ENCODE measurements at places on chromosomes 12 and 14.

DNA sequence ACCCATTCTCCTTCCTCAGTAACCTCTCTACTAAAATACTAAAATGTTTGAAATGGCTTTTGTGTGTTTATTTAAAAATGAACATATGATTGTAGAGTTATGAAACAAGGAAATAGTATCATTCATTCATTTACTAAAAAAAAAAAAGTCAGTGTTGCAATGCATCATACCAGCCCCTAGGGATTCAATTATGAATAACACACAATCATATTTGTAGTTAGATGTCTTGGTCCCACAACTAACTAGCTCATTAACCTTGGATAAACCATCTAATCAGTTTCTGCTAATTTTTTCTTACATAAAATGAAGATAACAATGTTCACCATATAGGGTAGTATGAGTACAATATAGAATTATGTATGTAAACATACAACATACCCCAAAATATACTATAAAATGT lies 183.2 kb downstream of the GRIN2B start:
- DNase-seq: no peak
- H3K27ac ChIP-seq: no peak overlapping the region
- H3K4me1 ChIP-seq: no peaks in the 10 kb centered on the region

DNA sequence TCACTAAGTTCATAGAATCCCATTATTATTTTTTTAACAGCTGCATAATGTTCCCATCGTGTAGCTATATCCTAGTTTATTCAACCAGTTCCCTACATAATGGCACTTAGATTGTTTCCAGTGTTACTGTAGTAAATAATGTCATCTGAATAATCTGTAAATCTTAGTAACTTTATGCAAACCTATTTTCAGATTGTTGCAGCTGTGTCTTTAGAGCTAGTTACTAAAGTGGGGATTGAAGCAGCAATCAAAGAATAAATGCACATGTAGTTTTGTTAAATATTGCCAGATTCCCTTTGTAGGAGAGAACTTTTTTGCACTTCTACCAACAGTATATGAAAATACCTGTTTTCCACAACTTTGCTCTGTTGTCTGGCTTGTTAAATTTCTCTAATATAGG lies 13.1 kb downstream of the ARID2 start:
- DNase-seq: no peak
- no peak overlapping the region for H3K27ac ChIP-seq
- peaks cover 42% of the 10 kb centered on the region for H3K36me3 ChIP-seq
- no peak overlapping the region for H3K4me3 ChIP-seq
- H3K4me1 ChIP-seq: peaks cover 9% of the 10 kb centered on the region
- H3K27me3 ChIP-seq: no peaks in the 10 kb centered on the region

- peak overlapping the region; percentile 73 for H3K27ac ChIP-seq
- H3K4me1 ChIP-seq: peaks cover 52% of the 10 kb centered on the region
- H3K36me3 ChIP-seq: peaks cover 42% of the 10 kb centered on the region
- no peak overlapping the region for H3K4me3 ChIP-seq
- no peaks in the 10 kb centered on the region for H3K27me3 ChIP-seq
- DNase-seq: no peak
Observed at GRCh38 chr12:128794661-128795529, 28.9 kb downstream of the SLC15A4 start.

DNA sequence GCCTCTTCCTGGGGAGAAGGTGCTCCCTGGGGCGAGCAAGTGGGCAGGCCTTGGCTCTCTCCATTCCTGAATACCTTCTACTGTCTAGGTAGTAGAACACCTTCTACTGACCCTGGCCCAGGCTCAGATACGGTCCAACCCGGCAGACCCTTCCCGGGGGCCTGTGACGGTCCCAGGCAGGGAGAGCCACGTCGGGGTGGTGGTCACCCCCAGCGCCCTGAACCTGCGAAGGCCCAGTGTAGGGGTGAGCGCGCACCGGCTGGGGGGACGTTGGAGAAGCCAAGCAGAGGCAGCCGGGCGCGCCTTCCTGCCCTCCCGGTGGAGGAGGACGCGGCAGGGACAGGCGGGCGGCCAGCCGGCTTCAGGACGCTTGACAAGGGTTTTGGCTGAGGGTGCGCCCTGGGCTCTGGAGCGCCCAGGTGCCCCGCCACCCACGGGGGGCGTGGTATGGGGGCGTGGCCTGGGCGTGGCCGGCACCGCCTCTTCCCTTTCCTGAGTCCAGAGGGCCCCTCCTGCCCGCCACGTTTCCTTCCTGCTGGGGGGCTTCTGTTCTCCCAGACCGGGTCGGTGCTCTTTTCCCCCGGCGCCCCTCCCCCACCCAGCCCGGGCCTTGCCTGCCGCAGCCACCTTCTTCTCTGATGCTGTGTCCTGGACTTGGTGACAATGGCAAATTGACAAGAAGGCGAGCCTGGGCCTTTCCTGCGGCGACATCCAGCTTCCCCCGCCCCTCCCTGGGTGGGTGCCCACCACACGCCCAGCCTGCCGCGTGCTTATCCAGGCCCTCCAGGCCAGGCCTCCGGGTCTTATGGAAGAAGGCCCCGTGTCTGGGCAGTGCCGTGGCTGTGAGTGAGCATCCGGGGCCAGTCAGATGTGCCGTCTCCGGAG lies 24.5 kb upstream of the PPP1R13B start:
- H3K27me3 ChIP-seq: no peaks in the 10 kb centered on the region
- H3K36me3 ChIP-seq: no peaks in the 10 kb centered on the region
- H3K4me3 ChIP-seq: peak overlapping the region; percentile 85
- H3K27ac ChIP-seq: peak overlapping the region; percentile 81
- DNase-seq: peak; percentile 83
- H3K4me1 ChIP-seq: peaks cover 16% of the 10 kb centered on the region

- no peak for DNase-seq
- H3K4me1 ChIP-seq: peaks cover 27% of the 10 kb centered on the region
- no peak overlapping the region for H3K27ac ChIP-seq
- no peak overlapping the region for H3K4me3 ChIP-seq
Observed at GRCh38 chr14:54728700-54729527, 162.0 kb downstream of the SAMD4A start.

- peaks cover 19% of the 10 kb centered on the region for H3K4me1 ChIP-seq
- no peak overlapping the region for H3K4me3 ChIP-seq
- no peak overlapping the region for H3K27ac ChIP-seq
- no peak for DNase-seq
- peaks cover 18% of the 10 kb centered on the region for H3K36me3 ChIP-seq
Observed at GRCh38 chr14:92600318-92601053, 86.9 kb downstream of the RIN3 start.

- no peak for DNase-seq
- no peaks in the 10 kb centered on the region for H3K4me1 ChIP-seq
- no peaks in the 10 kb centered on the region for H3K36me3 ChIP-seq
- H3K27me3 ChIP-seq: peaks cover 16% of the 10 kb centered on the region
- H3K27ac ChIP-seq: no peak overlapping the region
Observed at GRCh38 chr12:109656743-109657142, 56.9 kb upstream of the FAM222A start.

Data from activated CD8-positive, alpha-beta memory T cell treated with anti-CD3 and anti-CD28 coated beads, Interleukin-2, amount 10 ng/mL, durations not matched to agents 7 days and 5 days (primary cell).